Erythroblast (primary cell): ENCODE measurements at places on chromosomes 11 and 22.

DNA sequence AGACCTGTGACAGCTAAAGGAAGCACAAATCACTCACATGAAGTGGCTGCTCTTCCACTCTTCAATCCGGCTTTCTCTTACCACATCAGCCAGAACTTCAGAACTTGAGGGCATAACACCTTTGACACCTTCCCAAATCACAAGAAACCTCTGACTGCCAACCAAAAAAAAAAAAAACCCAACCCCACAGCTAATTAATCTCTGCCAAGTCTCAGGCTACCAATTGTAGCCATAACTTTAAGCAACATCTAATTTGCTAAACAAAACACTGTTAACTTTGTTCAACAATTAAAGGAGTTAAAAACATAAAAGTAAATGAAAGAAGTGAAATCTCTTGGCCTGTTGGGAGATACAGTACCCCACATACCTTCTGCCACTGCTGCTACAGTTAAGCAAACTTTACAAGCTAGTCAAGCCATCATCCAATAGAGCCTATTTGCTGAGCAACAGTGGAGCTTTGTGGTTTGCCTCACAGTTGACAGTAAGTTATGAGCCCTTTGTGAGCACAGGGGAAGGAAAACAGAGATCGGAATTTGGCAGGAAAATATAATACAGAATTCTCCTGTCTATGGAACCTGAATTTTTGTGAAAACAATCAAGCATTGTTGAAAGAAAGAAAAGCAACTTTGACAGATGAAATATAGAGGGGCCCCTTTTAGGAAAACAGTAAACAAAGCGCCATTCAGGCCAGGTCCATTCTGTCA is at the start of gene SOX6:
TSS of gene SOX6 (minus strand) at position 490 of the 704 bp plus-strand sequence. CDS start 15,298 bp downstream, outside the sequence.
- DNase-seq: no peak

DNA sequence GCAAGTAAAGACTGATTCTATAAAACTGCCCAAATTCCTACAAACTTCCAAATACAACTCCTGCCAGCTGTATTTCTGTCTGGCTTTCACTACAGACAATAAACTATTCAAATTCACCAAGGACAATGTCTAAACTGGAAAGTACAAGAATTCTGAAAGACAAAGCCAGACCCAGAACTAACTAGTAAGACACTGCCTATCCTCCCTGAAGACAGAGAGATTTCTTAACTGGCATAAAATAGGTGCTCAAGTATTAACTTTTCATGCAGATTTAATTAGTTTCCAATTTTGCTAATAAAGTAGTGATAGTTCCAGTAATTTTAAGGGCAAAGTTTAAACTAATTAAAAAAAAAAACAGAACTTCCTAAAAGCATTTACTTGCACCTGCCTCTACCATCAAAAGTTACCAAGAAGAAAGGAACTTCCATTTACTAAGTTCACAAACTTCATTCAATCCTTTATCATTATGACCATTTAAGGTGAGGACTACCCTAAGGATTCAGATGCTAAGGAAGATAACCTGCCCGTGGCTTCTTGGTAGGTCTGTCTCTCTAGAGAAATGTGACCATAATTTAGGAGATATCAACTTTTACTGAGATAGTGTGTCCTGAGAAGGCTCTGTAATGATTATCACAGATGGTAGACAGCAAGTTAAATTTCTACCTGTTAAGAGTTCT is 45.2 kb downstream of the CELF1 start:
- DNase-seq: no peak

DNA sequence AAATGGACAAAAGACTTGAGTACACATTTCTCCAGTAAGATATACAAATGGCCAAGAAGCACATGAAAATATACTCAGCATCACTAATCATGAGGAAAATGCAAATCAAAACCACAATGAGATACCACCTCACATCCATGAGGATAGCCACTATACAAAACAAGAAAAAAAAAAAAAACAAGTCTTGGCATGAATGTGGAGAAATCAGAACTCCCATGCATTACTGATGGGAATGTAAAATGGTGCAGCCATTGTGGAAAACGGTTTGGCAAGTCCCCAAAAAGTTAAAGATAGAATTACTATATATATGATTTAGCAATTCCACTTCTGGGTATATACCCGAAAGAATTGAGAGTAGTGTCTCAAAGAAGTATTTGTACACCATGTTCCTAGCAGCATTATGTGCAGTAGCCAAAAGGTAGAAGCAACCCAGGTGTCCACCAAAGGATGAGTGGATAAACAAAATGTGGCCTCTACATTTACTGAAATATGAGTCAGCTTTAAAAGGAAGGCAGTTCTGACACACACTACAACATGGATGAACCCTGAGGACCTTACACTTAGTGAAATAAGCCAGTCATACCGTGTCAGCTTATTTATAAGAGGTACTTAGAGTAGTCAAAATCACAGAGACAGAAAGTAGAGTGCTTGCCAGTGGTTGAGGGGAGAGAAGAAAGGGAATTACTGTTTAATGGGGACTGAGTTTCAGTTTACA is 146.3 kb downstream of the WNT7B start:
- DNase-seq: no peak

- DNase-seq: no peak
Observed at GRCh38 chr22:25350551-25350971, 131.1 kb downstream of the CRYBB2 start.

DNA sequence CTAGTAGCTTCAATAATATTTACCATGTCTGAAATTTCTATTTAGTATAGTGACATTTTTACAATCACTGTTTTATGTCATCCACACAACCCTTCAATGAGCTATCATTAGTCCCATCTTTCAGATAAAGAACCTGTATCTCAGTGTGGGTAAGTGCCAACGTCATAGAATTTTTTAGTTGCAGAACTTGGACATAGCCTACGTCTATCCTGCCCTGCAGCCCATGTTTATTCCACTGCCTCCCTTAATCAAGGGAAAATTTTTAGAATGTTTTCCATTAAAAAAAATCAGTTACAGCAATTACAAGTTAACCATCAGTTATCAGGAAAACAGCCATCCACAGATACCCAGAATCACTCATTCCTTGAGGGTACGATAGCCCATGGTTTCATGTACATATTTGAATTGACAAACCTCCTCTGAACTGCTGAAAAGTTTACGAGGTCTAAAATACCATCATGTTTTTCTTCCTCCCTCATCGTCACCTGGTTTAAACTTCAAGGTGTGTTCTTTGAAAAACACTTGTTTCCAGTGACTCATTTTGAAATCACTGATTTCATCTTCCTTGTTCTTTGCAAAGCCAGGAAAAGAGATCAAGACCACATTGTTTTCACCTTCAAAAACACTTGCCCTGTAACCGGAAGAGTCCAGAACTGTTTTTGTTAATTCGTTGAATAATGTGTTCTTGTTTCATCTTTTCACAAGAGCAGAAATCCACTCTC is 100.9 kb downstream of the FAM76B start:
- DNase-seq: no peak

- no peak for DNase-seq
Observed at GRCh38 chr22:23906641-23907040, 12.5 kb downstream of the MIF start.

DNA sequence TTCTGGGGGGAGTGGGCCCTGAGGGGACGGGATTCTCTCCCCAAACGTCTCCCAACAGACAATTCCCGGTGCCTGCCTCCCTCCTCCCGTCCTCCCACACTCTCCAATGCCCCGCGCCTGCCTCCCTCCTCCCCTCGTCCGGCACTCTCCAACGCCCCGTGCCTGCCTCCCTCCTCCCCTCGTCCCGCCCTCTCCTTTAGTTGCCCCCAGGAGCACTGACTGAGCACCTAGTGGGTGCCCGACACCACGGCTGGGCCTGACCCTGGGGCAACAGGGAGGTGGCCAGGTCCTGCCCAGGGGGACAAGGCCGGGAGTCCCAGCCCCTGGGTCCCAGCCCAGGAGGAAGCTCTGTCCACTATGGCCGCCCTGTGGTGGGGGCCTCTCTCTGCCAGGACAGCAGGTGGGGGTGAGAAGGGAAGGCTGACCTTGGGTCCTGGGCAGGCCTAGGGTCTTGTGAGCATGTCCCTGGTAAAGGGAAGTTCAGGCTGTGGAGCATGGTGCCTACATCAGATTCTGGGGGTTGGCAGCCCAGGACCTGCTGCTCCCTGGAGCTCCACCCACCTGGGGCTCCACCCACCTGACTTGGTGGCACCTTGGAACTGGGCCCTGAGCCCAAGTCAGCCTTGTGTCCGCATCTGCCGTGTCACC is 942.3 kb downstream of the BRD1 start:
- DNase-seq: no peak

DNA sequence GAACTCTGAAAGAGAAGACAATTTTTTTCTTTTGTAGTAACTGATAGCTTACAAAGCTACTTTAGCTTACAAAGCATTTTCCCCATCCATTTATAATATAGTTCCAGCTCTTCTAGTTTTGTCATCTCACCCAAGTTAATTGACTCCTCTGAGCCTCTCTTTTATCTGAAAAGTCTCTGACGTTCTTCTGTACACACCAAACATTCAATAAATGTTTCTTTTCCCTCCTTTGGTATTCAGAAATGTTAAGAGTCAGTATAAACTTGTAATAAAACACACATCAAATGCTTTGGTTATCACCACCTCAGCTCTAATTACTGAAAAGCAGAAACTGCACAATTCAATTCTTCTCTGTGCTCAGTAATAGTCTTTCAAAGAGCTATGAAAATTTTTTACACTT is 5.9 kb downstream of the CCDC90B start:
- no peak for DNase-seq

DNA sequence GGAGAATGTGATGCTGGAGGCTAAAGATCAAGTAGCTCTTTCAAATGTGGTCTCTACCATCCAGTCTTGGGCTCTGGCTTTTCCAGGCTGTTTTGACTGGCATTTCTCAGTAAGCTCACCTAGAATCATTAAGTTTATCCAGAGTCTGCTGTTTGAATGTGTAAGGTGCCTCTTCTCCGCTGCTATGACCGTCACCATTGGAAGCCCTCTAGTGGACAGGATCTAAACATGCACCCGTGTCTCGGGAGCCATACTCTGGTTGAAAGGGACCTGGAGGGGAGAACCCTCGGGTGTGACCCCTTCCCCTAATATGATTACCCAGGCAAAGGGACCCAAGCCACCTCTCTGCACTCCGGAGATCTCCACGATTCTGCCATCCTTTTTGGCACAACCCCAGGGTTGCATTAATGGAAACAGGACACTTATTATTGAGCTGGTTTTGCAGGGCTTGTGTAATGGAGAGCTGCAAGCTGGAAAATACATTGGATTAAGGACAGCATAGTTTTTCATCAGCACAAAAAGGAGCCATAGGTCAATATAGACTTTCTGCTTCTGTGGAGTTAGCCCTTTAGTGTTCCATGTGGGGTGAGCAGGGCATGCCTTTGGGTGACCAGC is 191.0 kb upstream of the LARGE1 start:
- peak; percentile 9 for DNase-seq

DNA sequence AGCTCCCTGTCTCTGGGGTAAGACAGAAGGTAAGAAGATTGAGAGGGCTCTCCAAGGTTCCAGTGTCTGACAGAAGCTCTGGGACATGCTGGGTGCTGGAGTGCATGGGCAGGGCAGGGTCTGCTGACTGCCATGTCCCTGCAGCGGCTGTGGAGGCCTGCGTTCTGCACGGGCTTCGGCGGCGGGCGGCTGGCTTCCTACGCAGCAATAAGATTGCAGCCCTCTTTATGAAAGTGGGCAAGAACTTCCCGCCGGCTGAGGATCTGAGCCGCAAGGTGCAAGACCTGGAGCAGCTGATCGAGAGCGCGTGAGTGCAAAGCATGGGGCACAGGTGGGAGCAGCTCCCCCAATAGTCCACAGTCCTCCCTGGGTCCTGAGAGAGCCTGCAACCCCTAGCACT is 41.5 kb downstream of the SGSM1 start:
- DNase-seq: no peak

DNA sequence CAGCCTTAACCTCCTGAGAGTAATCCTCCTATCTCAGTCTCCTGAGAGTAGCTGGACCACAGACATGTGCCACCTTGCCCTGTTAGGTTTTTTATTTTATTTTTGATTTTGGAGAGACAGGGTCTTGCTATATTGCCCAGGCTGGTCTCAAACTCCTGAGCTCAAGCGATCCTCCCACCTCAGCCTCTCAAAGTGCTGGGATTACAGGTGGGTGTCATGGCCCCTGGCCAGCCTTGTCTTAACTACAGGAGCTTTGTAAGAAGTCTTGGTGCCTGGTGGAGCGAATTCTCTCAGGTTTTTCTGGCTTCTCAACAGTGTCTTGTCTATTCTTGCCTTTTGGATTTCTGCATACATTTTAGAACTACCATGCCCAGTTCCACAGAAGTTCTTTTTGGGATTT is 546.4 kb downstream of the TBC1D22A start:
- DNase-seq: no peak

DNA sequence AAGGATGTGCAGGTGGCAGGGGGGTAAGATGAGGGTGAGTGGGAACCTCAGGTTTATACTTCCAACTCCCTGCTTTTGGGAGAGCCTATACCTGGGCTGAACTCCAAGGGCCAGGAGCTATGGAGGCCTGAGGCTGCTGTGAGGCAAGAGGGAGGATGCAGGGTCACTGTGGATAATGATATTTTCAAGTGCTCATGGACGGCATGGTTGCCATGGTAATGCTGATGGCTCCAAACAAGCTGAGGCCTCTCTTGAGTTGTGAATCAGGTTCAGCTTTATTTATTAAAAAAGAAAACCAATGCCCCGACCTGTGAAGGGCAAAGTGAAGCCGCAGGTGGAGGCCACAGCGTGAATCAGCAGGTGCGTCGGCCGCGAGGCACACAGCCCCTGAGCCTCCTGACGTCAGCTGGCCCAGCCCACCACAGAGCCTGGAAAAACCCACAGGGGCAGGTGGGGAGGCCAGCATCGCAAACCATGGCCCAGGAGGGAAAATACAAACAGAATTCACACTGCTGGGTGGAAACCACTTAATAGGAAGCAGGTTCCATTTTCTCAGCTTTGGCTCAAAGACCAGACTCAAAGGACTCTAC is 17.4 kb upstream of the CREB3L1 start:
- DNase-seq: no peak

DNA sequence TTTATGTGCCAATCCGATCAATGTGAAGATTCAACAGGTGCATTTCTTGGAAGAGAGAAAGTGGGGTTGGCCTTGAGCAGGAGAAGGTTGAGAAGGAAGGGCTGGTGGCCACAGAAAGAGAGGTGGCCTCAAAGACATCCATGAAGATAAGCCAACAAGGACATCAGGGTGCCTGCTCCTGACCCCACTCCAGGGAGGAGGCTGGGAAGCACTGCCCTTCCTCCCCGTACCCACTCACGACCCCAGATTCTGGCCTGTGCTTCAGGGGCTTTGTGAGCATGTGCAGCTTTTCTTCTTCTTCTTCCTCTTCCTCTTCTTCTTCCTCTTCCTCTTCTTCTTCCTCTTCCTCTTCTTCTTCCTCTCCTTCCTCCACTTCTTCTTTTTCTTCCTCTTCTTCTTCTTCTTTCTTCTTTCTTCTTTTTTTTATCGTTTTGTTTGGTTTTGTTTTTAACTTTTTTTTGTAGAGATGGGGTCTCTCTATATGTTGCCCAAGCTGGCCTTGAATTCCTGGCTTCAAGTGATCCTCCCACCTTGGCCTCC is 30.3 kb downstream of the DKK3 start:
- DNase-seq: no peak

- DNase-seq: peak; percentile 87
Observed at GRCh38 chr11:70203751-70204465, 812 bp downstream of the FADD start.
